HuH-7 (cell line): ENCODE measurements at places on chromosomes 12 and 14.

GRCh38 chr12:82896979-82897378 lies 210.3 kb downstream of the TMTC2 start:
- no peak for DNase-seq

DNA sequence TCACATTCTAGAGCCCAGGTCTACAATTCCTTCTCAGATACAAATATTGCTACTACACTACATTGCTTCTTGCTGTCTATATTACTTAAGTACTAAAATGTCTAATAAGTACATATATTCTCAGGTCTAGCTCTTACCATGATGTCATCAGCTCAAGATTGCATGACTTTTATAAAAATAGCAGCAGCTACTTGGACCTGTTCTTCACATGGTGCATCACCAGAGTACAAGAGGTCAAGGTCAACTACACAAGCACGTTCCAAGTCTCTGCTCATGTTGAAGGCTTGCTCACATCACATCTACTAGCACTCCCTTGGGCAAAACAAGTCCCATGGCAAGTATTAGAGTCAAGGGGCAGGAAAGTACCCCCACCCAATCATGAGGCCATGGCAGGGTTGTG lies 465.6 kb downstream of the MED13L start:
- no peak for DNase-seq

DNA sequence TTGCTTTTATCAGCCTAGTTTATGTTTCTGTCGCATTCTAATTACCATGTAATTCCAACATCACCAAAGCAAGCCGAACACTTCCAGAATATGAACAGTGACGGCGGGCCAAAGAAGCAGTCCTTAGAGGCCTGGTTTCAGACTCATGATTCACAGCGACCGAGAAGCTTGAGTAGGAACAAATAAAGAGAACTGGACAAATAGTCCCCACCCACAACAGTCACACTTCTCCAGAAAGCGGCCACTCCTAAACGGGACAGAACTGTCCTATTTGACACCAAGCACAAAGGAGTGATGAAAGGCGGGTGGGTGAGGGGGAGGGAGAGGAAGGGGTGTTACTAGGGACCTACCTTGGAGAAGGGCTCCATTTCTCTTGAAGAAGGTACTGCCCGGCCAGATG lies 136.4 kb downstream of the FOXN3 start:
- DNase-seq, result no peak

- DNase-seq, result no peak
Measured at GRCh38 chr12:48717252-48717695, 767 bp upstream of the CCNT1 start.

- no peak for DNase-seq
Measured at GRCh38 chr12:93107514-93108312, 178.6 kb upstream of the EEA1 start.

DNA sequence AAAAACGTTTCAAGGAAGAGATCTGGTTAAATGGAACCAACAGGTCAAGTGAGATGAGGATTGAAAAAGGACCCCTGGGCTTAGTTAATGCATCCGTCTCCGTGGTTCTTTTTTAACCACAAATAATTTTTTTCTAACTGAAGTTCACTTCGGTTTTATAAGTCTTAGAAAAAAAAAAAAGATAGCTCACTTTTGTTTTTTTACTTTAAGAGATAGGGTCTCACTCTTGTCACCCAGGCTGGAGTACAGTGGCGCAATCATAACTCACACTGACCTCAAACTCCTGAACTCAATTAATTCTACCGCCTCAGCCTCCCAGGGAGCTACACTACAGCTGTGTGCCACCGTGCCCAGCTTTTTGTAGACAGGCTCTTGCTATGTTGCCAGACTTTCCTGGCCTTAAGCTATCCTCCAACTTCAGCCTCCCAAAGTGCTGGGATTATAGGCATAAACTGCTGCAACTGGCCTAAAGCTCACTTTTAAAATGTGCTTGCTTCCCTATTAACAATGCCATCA lies 11.8 kb downstream of the HNRNPC start:
- DNase-seq, result no peak

DNA sequence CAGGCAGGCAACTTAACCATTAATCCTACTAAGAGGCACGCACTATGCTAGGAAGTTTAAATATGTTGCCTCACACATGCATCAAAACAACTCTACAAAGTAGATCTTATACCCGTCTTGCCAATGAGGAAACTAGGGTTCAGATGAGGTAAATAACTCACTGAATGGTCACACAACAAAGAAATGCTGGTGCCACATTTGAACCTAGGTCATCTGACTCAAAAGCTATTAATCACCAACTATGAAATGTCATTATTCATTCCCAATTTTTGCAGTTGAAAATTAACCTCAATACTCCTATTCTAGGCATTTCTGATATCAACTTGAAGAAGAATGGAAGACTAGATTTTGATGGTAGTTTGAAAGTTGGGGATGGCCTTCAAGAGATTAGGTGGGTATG lies 2.8 kb upstream of the PYROXD1 start:
- DNase-seq, result no peak

DNA sequence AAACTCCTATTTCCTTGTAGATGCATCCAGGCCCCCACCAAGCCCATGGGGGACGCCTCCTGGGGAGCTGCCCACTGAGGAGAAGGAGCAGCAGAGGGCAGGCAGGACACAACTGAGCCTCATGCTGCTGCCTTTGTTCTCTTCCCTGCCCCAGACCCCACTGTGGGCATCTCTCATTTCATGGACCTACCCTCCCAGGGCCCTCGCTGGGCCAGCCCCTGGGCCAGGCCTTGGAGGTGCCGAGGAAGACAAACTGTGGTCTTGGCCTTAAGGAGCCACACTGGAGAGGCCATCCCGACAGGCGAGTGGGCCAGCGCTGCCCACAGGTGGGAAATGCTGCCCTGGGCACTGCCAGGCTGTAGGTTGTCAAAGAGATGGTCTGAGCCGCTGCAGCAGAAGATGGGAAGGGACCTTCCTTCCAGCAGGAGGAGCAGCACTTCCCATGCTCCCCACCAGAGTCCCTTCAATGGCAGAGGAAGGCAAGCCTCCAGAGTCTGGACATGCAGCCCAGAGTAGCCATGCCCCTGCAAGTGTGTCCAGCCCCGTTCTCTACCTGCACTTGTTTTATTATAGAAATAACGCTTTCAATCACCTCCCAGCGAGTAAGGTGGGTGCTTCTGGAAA lies 147.4 kb downstream of the BCL11B start:
- DNase-seq, result peak; percentile 12

DNA sequence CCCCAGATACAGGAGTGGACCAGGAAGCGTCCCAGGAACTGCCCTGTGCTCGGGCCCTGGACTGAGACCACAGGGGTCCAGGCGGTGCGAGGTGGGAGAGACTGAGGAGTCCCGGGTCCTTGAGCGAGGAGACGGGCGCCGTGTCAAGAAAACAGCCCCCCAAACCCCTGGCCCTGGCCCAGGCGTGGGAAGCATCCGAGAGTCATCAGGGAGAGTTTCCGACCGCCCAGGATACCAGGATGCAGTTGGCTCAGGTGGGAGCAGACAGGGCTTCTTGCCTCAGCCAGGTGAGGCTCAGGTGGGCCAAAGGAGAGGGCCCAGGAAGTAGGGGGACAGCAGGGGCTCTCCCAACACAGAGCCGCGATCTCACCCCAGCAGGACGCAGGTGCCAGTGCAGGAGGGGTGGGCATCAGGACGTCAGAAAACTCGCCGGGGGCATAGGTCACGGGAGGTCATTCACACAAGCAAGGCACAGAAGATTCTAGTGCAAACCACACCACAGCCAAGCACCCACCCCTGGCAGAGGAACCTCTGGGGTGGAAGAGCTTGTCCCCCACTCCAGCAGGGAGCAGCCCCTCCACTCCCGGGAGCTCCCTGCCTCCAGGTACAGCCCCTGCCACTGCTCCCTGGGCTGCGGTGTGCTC lies 102.5 kb upstream of the EIF5 start:
- DNase-seq, result no peak

- no peak for DNase-seq
Measured at GRCh38 chr12:116370004-116370404, 92.5 kb upstream of the MED13L start.

- no peak for DNase-seq
Measured at GRCh38 chr12:132502149-132502881, 12.4 kb downstream of the FBRSL1 start.
